ENCODE measurements at places on chromosomes 1 and 21. TPM values are rescaled to one million over a fixed set of nuclear protein-coding genes. Genes with fewer than 3 reads are reported as not detected.

Gene PRKAA2
- 2.2 TPM for total RNA-seq

Gene DBT
- 6.3 TPM for total RNA-seq

Gene DIO1
- not detected for total RNA-seq

Gene LEMD1
- total RNA-seq, result not detected

Gene CFAP45
- 0.85 TPM for total RNA-seq

Gene SPRR2D
- not detected for total RNA-seq

Gene CYP4A11
- total RNA-seq, result not detected

Gene UBXN11
- 3.5 TPM for total RNA-seq

Gene PLPPR4
- total RNA-seq, result 0.43 TPM

Gene KLF17
- total RNA-seq, result 0.09 TPM
